ENCODE measurements at places on chromosomes 6 and 20. TPM values are rescaled to one million over a fixed set of nuclear protein-coding genes. Genes with fewer than 3 reads are reported as not detected.

GRCh38 chr20:46936415-46937156, 41.9 kb downstream of the EYA2 start:
- no peaks in the 10 kb centered on the region for H3K27me3 ChIP-seq
- DNase-seq: no peak
- no peak overlapping the region for H3K4me3 ChIP-seq
- H3K36me3 ChIP-seq: no peaks in the 10 kb centered on the region

DNA sequence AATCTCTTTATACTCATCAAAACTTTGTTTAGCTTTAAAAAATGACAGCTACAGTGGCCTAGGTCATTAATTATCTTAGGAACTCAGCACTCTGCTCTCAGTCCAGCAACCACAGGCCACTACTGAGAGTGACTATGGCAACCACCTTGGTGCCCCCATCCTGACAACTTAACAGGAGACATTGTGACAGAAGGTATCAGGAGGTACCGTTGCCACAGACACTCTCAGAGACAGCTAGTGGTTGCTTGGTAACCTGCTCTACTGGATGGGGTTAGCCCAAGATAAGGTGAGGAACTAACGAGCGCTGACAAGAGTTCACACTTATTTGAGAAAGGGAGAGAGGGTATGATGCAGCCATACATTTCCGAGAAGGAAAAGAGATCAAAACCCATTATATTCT, 76.1 kb upstream of the TFAP2D start:
- H3K36me3 ChIP-seq: no peaks in the 10 kb centered on the region
- H3K4me1 ChIP-seq: no peaks in the 10 kb centered on the region
- no peak for DNase-seq
- no peak overlapping the region for H3K4me3 ChIP-seq
- no peaks in the 10 kb centered on the region for H3K27me3 ChIP-seq
- H3K27ac ChIP-seq: no peak overlapping the region

- H3K4me1 ChIP-seq: peaks cover 23% of the 10 kb centered on the region
- no peak overlapping the region for H3K4me3 ChIP-seq
- no peaks in the 10 kb centered on the region for H3K36me3 ChIP-seq
Measured at GRCh38 chr6:145844933-145845540, 30.4 kb upstream of the FBXO30 start.

The SLC24A3 gene
- 0.88 TPM for total RNA-seq

GRCh38 chr20:50712771-50713656, 18.4 kb upstream of the PARD6B start:
- H3K4me3 ChIP-seq: no peak overlapping the region
- H3K27me3 ChIP-seq: no peaks in the 10 kb centered on the region

DNA sequence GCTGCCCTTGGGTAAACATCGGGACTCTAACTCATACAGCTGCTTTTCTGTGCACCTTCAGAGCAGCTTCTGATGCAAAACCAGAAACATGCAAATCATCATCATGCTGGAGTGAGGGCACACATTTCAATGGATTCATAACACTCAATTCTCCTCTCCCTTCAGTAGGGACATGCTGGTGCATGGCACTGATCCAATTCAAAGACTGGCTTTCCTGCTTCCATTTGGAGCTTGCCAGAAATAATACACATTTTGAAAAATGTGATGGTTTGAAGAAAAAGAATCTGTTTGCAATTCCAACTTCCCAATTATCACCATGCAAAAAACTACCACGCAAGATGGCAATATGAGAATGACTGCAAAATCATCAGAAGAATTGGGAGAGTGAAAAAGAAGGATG, 65.2 kb upstream of the PDE10A start:
- no peak overlapping the region for H3K4me3 ChIP-seq
- no peak overlapping the region for H3K27ac ChIP-seq
- H3K27me3 ChIP-seq: no peaks in the 10 kb centered on the region
- H3K4me1 ChIP-seq: no peaks in the 10 kb centered on the region
- no peak for DNase-seq

DNA sequence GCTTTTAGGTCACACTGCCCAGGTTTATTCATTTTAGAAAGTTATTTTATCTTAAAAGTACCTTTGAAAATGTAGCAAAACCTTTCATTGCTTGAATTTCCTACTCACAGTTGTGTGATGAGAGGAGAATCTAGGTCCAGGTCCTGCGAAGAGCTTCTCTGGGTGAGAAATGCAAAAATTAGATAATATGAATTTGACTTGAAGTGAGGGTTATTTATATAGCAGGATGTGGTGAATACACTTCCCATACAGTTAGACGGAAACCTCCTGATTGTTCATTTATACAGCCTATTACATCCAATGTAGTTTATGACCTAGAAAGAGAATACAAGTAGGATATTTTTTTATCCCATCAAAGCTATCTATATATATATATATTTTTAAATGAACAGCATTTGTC, 30.5 kb downstream of the CDKAL1 start:
- H3K27me3 ChIP-seq: no peaks in the 10 kb centered on the region
- no peak for DNase-seq
- peaks cover 6% of the 10 kb centered on the region for H3K4me1 ChIP-seq
- no peak overlapping the region for H3K4me3 ChIP-seq
- H3K27ac ChIP-seq: no peak overlapping the region

GRCh38 chr6:166949528-166950442, 6.6 kb downstream of the RNASET2 start:
- H3K27ac ChIP-seq: peak overlapping the region; percentile 86
- DNase-seq: no peak
- H3K27me3 ChIP-seq: no peaks in the 10 kb centered on the region
- H3K4me1 ChIP-seq: peaks cover 7% of the 10 kb centered on the region
- peaks cover 16% of the 10 kb centered on the region for H3K36me3 ChIP-seq
- no peak overlapping the region for H3K4me3 ChIP-seq

GRCh38 chr6:107318100-107318736, 141.1 kb downstream of the PDSS2 start:
- no peak overlapping the region for H3K4me3 ChIP-seq
- H3K36me3 ChIP-seq: no peaks in the 10 kb centered on the region
- peak; percentile 20 for DNase-seq
- H3K4me1 ChIP-seq: no peaks in the 10 kb centered on the region

The PHACTR3 gene
- total RNA-seq: 2.3 TPM

DNA sequence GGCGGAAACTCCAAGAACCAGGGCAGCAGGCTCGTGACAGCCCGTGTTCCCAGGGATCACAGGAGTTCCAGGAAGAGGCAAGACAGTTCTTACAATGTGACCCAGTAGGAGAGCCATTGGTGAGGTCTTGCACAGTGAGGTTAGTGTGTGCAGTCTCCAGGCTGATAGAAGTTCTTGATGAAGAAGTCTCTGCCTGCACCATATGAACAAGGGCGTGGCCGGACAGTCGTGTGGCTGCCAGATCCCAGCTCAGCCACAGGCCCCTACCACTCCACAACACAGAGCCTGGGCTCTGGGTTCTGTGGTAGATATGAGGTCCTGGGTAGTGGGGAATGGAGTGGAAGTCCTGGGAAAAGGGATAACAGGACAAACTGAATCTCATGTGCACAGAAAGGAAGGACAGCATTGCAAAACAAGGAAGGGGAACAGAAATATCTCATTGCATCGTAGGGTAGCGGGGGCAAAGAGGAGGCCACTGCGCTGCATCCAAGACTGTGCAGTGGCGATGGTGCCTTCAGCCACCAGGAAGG, 65.2 kb downstream of the STX11 start:
- H3K4me1 ChIP-seq: peaks cover 9% of the 10 kb centered on the region
- peak overlapping the region; percentile 93 for H3K27ac ChIP-seq
- DNase-seq: peak; percentile 26
- H3K27me3 ChIP-seq: no peaks in the 10 kb centered on the region
- peak overlapping the region; percentile 61 for H3K4me3 ChIP-seq

GRCh38 chr6:16154904-16155303, 26.0 kb downstream of the MYLIP start:
- peak overlapping the region; percentile 4 for H3K27ac ChIP-seq
- no peak overlapping the region for H3K4me3 ChIP-seq
- H3K27me3 ChIP-seq: no peaks in the 10 kb centered on the region

DNA sequence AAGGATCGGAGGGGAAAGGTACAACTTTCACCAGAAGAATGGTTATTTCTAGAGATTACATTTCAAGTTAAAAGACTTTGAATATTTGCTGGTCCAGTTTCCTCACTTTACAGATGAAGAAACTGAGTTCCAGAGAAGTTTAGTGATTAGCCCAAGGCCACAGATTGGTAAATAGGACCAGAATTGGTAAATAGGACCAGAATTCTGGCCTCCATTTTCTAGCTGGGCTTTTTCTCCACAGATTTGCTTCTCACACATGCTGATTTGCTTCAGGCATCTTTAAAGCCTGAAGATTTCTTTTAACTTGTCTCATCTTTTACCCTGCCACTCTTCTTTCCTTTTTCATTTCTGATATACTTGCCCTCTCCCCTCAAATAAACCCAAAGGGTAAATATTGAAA, 5.2 kb upstream of the LIN28B start:
- DNase-seq: no peak
- H3K27me3 ChIP-seq: peaks cover 100% of the 10 kb centered on the region
- no peaks in the 10 kb centered on the region for H3K36me3 ChIP-seq
- H3K4me1 ChIP-seq: no peaks in the 10 kb centered on the region
- H3K27ac ChIP-seq: no peak overlapping the region

DNA sequence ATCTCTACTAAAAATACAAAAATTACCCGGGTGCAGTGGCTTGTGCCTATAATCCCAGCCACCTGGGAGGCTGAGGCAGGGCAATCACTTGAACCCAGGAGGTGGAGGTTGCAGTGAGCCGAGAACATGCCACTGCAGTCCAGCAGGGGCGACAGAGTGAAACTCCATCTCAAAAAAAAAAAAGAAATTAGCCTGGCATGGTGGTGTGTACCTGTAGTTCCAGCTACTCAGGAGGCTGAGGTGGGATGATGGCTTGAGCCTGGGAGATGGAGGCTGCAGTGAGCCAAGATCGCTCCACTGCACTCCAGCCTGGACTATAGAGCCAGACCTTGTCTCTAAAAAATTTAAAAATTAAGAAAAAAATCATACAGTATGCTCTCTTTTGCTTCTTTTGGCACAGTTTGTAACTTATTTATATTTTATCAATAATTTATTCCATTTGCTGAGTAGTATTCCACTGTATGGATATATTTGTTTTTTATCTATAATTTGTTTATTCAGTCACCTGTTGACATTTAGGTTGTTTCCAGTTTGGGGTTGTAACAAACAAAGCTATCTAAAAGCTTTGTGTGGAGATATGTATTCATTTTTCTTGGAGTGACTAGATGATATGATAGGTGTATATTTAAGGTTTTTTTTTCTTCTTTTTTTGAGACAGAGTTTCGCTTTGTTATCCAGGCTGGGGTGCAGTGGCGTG, 8.0 kb upstream of the MYBL2 start:
- H3K27me3 ChIP-seq: no peaks in the 10 kb centered on the region
- no peaks in the 10 kb centered on the region for H3K4me1 ChIP-seq
- H3K36me3 ChIP-seq: no peaks in the 10 kb centered on the region
- H3K4me3 ChIP-seq: no peak overlapping the region
- no peak overlapping the region for H3K27ac ChIP-seq

DNA sequence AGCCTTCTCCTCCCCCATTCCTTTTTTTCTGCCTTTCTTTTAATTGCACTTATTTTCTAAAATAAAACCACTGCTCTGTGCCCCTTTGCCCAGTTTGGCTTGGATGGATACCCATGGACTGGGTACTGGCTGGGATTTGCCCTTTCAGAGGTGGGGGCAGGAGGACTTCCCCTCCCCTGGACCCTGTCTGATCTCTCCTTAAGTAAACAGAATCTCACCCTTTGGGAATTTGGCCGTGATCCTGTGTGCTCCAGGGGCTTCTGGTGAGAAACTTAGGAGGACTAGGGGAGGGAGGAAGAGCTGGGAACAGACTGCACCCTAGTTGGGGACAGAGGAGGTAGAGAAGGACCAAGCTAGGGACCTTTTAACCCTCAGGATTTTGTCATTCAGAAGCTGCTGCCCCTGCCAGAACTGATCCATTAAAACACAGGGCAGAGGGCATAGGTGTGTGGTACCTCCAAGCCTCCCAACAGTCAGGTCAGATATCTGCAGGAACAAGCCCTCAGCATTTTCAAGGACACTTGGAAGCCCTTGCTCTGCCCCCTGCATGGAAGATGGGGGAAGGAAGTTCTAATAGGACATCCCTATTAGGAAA, 7.3 kb downstream of the FOXP4 start:
- DNase-seq: no peak
- no peaks in the 10 kb centered on the region for H3K27me3 ChIP-seq
- H3K4me3 ChIP-seq: no peak overlapping the region
- peaks cover 39% of the 10 kb centered on the region for H3K4me1 ChIP-seq
- H3K27ac ChIP-seq: no peak overlapping the region
- H3K36me3 ChIP-seq: peaks cover 9% of the 10 kb centered on the region

DNA sequence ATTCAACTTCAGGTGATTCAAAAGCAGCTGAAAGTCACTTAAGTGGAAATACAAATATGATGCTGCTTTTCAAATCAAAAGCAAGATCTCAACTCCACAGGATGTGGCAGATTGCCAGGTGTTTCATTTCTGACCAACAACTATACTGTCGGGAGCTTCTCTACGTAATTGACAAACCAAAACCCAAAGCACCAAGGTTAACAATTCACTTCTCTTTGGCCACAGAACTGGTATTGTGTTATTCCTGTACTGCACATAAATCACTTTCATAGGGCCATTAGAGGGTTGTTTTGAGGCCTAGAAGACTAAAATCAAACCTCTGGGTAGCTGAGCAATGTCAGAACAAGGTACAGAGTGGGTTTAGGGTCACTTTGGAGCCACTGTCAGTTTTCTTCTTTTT, 169.7 kb downstream of the HAO1 start:
- H3K4me1 ChIP-seq: no peaks in the 10 kb centered on the region
- no peaks in the 10 kb centered on the region for H3K36me3 ChIP-seq
- H3K27ac ChIP-seq: no peak overlapping the region
- H3K27me3 ChIP-seq: no peaks in the 10 kb centered on the region
- H3K4me3 ChIP-seq: no peak overlapping the region
- DNase-seq: peak; percentile 29

The LHFPL5 gene
- not detected for total RNA-seq

GRCh38 chr6:31468311-31468710, 29.6 kb upstream of the MICB start:
- H3K4me3 ChIP-seq: no peak overlapping the region
- DNase-seq: no peak
- peaks cover 69% of the 10 kb centered on the region for H3K4me1 ChIP-seq

DNA sequence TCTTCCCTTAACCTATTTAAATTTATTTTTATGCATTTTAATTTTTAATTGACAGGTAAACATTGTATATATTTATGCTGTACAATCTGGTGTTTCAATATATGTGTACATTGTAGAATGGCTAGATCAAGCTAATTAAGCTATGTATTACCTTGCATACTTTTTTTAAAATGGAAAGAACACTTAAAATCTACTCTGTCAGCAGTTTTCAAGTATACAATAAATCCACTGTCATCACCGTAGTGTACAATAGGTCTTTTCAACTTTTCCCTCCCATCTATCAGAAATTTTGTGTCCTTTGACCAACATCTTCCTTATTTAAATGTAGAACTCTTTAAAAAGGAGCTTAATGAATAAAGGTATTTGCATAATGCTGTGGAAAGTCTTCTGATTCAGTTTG, 27.6 kb downstream of the RPS12 start:
- no peak overlapping the region for H3K27ac ChIP-seq
- no peak overlapping the region for H3K4me3 ChIP-seq

DNA sequence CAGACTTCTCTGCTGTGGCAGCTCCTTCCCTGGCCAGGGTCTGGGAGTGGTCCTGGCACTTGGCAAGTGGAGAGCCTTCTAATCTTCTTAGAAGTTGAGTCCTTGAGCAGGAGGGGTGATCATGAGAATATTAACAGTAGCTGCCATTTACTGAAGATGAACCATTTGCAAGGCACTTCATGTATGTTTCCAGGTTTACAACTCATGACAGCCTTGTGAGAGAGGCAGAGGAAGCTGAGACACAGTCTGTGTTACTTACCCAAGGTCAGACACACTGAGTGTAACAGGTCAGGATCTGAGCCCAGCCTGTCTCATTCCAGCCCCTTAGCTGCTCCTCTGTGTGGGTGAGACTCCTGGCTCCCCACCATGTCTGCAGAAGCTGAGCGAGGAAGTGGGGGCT, 45.5 kb upstream of the SRF start:
- peaks cover 12% of the 10 kb centered on the region for H3K4me1 ChIP-seq
- H3K4me3 ChIP-seq: no peak overlapping the region
- H3K27me3 ChIP-seq: no peaks in the 10 kb centered on the region
- H3K36me3 ChIP-seq: no peaks in the 10 kb centered on the region

Measured in heart right ventricle (tissue), 16 donors.